GM06990 (cell line): ENCODE measurements at places on chromosomes 4 and X.
A peak's percentile ranks its signal among the peaks of the same experiment; 100 is the strongest.

DNA sequence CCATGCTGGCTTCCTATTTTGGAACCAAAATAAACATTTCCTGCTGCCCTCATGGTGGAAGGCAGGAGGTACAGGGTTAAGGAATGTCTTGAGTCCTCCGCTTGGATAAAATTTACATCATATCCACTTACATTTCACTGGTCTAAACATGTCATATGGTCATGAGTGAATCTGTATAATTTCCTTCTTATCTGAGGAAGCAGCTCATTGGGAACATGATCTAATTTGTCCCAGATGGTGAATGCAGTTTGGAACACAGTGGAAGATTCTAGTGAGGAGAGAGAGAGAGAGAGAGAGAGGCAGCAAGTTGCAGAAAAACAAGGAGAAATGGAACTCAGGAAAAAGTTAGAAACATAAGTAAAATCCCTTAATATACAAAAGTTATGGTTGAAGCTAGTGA, 46.8 kb downstream of the MXRA5 start:
- no peak for DNase-seq

DNA sequence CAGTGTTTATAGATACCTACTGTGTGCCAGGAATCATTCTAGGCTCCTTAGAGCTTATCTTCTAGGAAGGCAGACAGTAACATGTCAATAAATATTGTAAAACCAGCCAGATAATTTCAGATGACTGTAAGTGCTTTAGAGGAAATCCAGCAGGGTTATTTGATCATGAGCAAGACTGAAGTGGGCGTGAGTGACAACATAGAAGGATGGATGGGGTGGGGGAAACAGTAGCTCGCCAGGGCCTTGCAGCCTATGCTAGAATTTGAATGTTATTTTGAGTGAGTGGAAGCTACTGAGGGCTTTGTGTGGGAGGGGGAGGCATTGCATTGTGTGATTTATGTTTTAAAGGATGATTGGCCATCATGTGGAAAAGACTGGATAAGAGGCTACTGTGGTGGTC, 6.7 kb downstream of the SRD5A3 start:
- no peak for DNase-seq

GRCh38 chr4:26964512-26964911, 103.9 kb downstream of the STIM2 start:
- DNase-seq = no peak

DNA sequence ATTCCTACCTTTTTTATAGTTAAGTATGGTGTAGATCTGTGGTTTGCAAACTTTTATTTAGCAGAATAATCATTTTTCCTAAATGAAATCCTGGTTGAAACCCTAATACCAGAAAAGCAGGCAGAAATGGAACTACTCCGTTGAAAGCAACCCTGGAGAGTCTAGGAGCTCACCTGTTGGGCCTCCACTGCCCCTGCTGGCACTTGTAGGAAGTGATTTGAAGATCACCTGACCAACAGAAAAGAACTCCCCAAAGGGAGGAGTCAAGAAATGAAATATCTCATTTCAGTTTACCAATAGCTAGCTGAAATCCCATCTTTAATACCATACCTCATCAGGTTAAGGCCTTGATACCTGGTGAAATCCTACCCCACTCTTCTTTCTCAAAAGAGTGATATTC, 277.1 kb downstream of the KLHL13 start:
- DNase-seq = no peak

GRCh38 chr4:112099701-112100297, 45.5 kb upstream of the FAM241A start:
- DNase-seq = peak; percentile 21

DNA sequence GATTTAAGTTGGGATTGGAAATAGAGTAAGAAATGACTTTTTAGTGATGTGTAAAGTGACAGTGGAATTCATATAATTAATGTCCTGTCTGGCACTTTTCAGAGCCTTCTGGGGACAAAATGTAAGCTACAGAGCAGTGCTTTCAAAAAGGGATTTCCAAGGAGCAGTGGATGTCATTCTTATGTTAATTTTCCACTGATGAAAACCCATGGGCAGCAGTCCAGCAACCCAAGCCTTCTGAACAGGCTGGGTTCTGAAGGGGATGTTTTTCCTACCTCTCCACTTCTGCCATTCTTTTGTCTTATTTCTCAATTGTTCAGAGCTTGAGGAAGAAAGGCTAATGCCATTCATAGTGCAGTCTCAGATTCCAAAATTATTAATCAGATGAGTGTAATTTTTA, 717.6 kb upstream of the HS3ST1 start:
- DNase-seq = no peak

DNA sequence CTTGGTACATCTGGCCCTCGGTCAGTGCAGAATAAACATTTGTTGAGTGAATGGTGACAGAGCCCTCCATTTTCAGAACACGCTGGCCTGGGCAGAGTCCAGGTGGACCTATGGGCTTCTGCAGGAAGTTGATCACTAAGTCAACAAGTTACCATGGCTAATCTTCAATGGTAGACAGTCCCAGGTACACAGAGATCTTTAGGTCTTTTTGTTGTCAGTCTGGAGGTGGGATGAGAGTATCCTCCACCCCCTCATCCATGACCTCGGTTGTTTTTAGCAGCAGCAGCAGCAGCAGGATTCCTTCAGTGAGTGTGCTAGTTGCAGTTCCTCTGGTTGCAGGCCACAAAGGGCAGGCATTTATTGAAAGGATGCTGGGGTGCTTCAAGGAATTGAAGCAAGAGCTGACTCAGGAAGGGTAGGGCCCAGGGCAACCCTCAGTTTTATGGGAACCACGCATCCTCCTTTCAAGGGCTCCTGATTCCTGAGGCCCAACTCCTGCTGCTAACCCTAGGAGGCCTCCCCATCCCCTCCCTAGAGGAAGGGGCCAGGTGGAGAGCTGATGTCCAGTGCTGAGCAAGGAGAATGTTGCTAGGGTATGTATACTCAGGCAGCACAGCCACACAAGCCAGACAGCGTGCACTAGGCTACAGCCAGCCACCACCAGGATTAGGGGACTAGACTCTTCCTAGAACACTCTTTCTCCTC, 1.7 kb upstream of the USP27X start:
- DNase-seq = no peak

- no peak for DNase-seq
Measured at GRCh38 chr4:111399623-111400022, 745.6 kb upstream of the FAM241A start.

DNA sequence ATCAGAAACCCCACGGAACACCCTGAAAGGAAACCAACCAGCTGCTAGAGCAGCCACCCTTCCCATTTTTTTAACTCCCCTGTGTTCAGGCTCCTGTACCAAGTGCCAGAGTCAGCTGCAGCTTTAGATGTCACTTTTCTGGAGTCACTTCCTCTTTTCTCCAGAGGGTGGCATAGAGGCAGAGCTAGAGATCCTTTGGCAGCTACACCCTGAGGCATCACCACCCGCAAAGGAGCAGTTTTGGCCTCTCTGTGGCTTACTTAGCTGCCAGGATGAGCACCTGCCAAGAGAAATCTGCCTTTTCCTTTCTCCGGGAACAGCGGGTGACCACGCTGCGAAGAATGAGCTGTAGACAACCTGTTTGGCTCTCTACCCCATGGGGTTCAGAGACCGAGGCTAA, 58.0 kb upstream of the CHRDL1 start:
- DNase-seq = no peak

DNA sequence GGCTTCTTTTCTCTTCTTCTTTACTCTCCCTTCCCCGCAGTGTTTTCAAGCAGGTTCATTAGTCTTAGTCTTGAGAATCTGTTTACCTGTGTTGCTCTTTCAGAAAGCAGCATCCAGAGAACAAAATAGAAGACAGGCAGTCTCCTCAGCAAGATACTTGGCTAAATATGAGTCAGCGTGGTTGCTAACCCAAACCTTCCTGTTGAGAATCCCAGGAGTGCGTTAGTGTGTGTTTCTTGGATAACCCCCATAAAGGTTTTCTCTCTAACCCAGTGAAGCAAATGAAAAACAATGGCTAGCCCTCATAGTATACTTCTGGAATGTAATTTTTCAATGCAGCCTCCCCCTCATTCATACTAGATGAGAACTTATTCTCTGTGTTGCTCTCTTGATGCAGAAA, 41.1 kb downstream of the BMPR1B start:
- DNase-seq = no peak

DNA sequence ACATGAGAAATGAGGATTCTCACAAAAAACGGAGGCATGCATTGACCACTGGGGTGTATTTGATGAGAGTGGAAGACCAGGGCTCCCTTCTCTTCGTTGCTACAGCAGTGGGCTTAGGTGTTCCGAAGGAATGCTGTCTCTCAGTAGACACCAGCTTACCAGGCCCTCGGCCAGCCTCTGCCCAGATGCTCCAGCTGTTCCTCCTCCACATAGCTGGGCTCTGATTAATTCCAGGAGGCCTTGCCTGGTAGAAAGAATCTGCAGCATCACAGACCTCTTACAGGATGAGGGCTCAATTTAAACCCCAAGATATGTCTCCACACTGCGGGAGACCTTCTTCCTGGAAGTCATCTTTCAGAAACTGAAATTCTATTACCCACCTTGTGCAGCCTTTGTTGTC, 346.6 kb upstream of the TENM3 start:
- DNase-seq = no peak
